ENCODE measurements at places on chromosomes 3 and 15.
A peak's percentile ranks its signal among the peaks of the same experiment; 100 is the strongest.

DNA sequence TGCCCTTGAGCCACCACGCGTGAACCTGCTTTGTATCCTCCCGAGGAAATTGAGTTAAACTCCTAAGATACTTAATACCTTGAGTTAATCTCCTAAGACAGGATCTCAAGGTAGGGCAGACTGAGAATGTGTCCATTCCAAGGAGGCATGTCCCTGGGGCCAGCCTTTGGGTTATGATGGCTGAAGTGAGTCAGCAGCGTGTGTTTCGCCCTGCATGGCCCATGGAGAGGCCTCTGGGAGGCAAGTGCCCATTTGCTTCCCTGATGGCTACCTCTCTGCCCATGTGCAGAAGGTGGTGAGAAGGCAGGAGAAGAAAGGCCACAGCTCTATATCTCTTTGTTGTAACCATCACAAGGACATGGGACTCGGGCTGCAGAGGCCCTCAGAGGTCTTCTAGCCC is 36.7 kb upstream of the LIMD1 start:
- DNase-seq = no peak

DNA sequence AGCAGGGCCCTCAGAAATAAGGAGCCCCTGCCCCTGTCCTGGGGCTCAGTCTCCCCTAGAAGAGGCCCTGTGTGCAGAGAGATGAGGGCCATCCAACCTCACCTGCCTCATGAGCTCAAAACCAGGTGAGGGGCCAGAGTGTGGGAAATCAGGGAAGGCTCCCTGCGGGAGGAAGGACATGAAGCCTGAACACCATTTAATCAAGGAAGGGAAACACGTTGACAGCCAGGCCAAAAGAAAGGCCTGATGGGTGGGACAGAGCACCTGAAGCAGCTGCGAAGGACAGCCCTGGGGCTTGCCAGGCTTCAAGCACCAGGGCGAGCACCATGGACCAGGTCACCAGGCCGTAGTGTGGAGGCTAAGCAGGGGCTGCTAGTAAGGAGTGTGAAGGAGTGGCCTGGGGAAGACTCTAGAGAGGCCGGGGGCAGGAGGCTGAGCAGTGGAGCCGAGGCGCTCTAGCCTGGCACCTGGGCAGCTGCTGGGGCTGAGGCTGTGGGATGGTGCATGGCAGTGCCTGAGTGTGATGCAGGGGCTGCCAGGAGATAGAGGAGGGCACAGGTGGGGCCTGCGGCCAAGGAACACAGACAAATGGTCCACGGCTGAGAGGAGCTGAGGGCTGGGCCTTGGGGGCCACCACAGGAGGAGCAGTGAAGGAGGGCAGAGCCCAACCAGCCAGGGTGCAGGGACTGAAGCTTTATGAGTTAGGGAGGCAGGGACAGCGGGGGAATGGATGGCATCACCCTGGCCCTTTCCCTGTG is 16.1 kb downstream of the ACAA1 start:
- no peak for DNase-seq

DNA sequence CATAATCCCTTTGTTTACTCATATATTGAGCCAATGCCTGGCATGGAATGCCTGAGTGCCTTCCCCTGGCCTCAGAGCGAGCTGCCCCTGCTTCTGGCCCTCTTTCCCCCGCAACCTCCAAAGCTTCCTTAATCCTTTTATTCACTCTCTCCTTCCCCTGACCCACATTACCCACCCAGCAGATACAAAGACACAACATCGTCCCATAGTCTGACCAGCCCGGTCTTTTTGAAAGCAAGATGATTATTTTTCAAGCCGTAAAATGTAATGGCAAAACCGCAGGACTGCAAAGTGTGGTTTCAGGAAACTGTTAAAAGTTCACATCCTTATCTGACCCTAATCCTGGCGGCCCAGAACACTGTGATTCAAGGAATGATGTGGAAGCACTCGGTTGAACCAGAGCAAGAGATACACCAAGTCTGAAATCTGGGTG is 78.4 kb upstream of the LRTM1 start:
- DNase-seq = no peak

- no peak for DNase-seq
These were observed 3.7 kb downstream of the HHATL start for GRCh38 chr3:42698911-42699230.

DNA sequence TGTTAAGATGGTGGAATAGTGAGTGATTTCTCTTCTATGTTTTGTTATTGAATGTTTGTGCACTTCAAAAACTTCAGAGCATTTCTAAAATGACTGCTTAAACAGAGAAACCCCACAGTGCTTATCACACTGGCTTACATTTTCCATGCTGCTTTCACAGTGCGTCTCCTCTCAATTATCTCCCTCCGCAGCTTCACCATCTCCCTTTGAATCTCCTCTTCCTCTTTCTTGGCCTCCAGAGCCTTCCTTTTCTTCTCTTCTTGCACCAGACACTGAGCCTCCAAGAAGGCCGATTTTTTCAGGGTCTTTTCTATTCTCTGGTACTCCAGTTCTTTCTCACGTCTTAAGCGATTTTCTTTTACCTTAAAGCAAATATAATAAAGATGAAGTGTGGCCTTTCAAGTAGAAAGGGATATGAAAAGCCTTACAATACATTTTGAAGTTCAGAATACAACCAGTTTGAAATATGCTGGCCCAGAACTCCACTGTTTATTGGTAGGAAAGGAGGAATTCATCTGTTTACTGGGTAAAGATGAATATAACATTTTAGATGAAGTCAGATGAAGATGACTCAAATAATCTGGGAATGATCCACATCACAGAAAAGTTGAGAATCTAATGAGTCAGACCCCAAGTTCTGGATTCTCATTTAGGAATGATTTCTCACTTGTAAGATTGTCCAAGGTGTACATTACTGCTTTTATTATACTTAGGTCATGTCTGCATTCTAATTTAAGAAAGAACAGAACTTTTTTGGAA is 21.4 kb downstream of the CCDC191 start:
- peak; percentile 40 for DNase-seq
